Activated CD4-positive, alpha-beta T cell treated with anti-CD3 and anti-CD28 coated beads, Interleukin-2, Interleukin-4, amounts not matched to agents 100 ng/mL and 50 ng/mL, durations not matched to agents 16 hours and 8 hours (primary cell): ENCODE measurements at places on chromosomes 2 and 18.

GRCh38 chr2:30867385-30867784 lies 60.1 kb upstream of the CAPN13 start:
- DNase-seq = no peak

DNA sequence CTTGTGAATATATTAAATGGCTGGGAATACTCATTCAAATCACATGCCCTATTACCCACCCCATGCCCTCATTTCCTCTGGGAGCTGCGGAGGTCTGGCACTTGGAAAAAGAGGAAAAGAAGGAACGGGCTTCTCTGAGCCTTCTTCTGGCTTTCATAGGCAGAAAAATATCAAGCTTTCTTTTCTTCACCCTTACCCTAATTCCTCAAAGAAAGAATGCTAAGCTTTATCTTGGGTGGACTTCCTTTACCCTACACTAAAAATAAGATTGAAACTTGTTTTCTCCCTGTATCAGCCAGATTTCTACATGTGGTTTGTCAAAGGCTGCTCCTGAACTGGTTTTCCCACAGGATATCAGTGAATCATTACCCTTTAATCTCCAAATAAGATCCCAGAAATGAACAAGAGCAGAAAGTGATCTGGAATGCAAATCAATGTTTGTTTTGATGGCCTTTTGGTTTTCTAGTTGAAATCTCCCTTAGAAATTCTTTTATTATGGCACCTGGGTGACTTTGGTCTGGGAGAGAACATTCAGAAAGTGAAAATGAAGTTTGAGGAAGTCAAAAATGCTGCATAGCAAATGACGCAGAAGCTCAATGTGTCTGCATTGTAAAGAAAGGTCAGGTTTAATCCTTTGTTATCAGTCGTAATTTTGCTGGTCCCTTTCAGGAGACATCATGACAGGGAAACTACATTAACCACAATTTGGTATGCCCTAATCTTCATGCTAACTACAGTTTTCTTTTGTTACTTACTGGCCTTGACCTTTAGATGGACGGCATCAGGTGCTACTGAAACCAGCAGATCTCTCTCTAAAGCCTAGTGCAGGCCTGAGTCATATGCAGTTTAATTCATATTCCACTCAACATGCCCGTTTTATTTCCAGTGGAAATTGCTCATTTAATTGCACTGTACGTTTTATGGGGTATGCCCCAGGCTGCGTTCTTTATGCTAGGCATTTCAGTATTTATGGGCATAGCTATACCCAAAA lies 46.6 kb upstream of the HNRNPA3 start:
- DNase-seq = no peak

DNA sequence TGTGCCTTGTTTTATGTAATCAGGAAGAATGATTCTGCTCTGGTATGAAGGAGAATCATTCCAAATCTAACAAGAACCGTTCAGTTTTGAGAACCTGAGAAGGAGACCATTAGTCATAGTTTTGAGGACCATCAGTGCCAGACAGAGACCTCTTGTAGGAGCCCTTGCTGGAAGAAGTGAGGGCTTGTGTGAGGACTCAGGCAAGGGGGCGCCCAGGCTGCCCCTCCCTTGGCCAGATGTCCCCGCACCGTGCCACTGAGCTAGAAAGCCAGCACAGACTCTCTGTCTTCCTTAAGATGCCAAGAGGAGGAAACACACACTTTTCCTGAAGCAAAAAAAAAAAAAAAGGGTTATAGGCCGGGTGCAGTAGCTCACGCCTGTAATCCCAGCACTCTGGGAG lies 55.7 kb upstream of the SLC39A10 start:
- no peak for DNase-seq

DNA sequence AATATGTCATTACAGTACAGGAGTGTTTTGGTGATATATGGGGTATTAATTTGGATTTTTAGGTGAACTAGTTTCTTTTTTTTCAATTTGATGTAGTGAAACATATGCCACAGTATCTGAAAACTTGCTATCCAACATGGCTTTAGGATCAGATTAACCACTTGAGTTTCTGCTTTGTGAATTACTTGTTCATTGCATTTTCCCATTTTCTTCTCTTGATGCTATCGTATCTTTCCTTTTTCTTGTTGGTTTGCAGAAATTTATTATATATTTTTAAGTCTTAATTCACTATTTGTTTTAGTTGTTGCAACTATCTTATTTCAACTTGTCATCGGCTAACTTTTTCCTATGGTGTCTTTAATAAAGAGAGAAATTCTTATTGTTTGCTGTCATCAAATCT lies 8.8 kb downstream of the IL36A start:
- no peak for DNase-seq

- no peak for DNase-seq
Measured at GRCh38 chr2:190129421-190130199, 67.1 kb upstream of the MSTN start.

- DNase-seq = no peak
Measured at GRCh38 chr2:90076311-90076710, 1384.8 kb downstream of the RPIA start.

- no peak for DNase-seq
Measured at GRCh38 chr2:212451786-212452231, 86.8 kb downstream of the ERBB4 start.

DNA sequence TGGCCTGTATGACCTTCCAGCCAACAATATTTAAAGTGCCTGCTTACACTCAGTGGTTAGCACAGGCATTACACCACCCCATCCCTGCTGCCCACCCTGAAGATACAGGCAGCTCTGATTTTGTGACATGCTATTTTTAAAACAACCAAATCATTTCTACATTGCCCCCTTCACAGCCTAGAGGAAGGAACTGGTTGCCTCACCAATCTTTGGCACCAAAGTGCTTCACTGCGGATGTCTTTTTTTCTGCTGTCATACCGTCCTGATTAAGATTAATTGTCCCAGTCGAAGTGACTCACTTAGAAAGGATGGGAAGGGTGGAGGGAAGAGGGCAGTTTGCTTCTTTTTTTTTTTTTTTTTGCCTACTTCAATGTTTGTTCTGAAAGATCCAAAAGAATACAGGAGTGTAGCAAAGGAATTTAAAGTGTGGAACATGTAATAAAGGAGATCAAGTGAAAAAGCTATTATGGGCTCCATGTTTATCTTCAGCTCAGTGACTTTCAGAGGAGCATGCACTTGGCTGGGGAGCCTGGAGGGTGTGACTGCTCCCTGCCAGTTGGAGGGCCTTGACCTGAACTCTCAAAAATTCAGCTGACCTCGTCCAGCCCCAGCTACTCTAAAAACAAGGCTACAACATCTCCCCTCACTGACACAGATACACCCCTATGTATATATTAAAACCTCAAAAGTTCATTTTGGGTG lies 501.1 kb upstream of the TNP1 start:
- no peak for DNase-seq

GRCh38 chr2:136916131-136916530 lies 150.8 kb downstream of the THSD7B start:
- DNase-seq = no peak

- DNase-seq = no peak
Measured at GRCh38 chr2:128535953-128536352, 217.3 kb upstream of the HS6ST1 start.

- DNase-seq = no peak
Measured at GRCh38 chr18:28826107-28826506, 649.2 kb upstream of the CDH2 start.

- no peak for DNase-seq
Measured at GRCh38 chr18:44826418-44827259, 146.0 kb downstream of the SETBP1 start.

DNA sequence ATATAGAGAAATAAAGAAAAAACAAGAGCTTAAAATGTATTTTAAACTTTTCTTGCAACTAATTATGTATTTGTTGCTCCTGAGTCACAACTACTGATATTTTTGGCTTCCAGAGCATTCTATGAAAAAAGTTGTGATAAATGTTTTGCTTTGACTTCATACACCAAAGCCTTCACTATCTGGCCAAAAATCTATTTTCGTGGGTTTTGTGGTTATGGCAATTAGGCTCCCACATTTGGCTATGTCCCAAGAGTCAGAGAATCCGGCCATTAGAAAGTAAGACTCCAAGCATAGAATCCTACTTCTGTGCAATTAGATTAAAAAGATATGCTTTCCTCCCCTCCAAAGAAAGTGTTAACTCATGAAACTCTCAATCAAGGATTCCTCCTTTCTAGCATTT lies 1456.1 kb upstream of the ACVR2A start:
- no peak for DNase-seq

- no peak for DNase-seq
Measured at GRCh38 chr2:149184991-149185390, 145.4 kb upstream of the LYPD6 start.

DNA sequence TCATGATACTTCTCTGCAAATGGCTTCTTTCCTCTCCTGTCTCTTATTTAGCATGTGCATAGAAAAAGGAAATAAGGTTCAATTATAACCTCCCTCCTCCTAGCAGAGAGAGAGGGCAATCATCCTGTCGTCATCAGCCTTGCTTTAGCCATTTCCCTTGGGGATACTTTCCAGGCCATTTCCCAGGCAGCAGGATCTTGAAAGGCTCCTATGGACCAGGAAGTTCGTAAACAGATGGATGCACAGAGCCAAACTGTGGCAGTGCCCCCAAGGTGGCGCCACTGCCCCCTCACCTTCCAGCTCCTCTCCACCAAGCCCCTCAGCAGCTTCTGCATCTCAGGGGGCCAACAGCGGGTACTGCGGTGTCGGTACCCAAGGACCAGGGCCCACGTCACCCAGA lies 157.4 kb downstream of the DTNA start:
- no peak for DNase-seq
